ENCODE measurements at places on chromosomes 4 and X.

GRCh38 chr4:68245594-68245993, at the start of gene TMPRSS11B:
Gene TMPRSS11B (minus strand): TSS chr4:68245694. CDS start chr4:68245558, 136 bp downstream.
- DNase-seq = no peak

DNA sequence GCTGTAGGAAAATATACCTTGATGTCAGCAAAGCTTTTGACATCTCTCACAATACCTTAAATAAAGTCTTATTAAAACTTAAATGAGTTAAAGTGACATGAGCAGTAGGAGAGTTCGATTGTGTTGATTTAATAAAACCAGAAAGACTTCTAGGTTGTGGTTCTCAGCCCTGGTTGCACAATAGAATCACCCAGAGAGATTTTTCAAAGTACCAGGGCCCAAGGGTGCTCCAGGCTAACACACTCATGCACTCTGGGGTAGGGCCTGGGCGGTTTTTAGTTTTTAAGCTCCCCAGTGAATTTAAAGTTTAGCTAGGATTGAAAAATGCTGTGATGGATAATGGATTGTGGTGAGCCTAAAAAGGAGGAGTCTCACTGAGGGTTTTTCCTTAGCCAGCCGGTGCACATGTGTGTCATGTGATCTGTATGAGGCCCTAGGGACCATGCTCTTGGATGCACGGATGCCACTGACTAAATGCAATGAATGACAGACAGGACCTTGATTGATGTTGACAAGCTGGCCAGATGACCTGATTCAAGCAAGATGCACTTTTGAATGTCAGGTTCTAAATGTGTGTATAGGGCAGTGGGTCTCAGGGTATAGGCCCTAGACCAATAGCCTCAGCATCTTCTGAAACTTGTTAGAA, 185.0 kb downstream of the PTTG2 start:
- DNase-seq = no peak

- DNase-seq = no peak
Measured at GRCh38 chr4:10164877-10165283, 48.3 kb upstream of the WDR1 start.

- no peak for DNase-seq
Measured at GRCh38 chr4:101398807-101399206, 51.5 kb upstream of the PPP3CA start.

DNA sequence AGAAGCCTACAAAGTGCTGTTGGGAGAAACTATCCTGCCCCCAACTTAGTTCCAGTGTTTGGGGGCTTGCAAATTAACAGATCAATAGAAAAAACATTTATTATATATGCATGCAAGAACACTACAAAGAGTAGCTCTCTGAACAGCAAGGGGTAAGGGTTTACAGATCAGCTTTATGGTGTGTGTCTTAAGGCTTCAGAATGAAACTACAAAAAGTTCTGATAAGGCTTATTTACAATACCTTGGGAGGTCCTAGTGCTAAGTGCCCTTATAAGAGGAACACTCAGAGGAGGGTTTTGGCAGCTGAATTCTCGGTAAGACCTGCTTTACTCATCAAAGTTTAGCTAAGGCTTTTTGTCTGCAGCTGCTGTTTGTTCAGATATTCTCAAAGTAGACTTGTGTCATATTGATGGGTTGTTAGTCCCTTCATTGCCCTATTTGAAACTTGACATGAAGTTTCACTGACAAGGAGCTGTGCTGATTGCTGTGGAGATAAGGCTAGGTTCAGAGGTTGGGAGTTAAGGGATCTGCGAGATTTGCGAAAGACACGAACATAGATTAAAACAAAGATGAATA, 7.7 kb downstream of the ERVMER34-1 start:
- DNase-seq = no peak

DNA sequence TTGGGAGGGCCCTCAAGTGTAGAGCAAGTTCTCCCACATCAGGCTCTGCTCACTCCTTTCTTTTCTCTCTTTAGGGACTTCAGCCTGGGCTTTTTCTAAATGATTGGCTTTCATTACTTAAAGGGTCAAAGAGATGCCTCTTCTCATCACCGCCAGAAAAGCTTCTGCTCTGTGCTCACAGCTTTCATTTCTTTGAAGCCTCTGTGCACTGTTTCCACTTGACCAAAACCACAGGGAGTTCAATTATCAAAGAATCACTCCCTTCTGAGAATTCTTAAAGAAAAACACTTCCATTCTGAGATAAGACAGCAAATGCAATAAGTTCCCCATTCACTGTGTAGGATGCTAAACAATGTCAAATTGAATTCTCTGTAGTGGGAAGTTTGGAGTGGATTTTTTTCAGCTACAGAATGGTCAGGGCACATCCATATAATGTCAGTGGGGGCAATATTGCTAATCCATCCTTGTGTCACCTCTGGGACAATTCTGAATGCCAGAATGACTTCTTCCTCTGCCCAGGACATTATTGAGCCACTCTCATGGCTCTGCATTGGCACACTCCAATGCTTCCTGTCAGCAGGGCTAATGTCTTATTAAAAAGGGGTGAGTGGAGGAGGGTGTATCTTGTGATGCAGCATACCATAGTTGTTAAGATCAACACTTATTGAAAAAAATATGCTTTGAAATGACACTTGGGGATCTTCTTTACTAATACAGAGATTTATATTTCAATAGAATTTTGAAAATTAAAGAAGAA, 217.6 kb downstream of the SNCA start:
- no peak for DNase-seq

DNA sequence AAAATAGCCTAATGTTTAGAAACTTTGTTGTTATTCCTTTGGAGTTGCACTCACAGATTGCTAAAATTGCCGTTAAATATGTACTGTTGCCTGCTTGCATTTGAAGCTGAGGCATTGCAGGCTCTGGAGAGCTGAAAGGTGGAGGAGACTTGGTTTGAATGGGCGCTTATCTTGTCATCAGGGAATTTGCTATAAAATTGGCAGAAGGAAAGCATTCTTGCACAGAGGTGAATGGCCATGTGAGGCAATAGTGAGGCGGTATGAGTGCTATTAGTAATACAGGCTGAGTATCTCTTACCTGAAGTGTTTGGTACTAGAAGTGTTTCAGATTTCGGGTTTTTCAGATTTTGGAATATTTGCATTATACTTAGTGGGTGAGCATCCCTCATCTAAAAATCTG, 41.3 kb downstream of the TRAPPC11 start:
- DNase-seq = no peak

Measured in stimulated activated CD4-positive, alpha-beta T cell treated with anti-CD3 and anti-CD28 coated beads, TNF-alpha, amount 100 ng/mL, for 48 hours (primary cell).